Fibroblast of skin of left quadriceps (primary cell): ENCODE measurements at places on chromosomes 1 and 21.
A peak's percentile ranks its signal among the peaks of the same experiment; 100 is the strongest.

- no peak for DNase-seq
Measured at GRCh38 chr1:107454791-107455190, 314.0 kb downstream of the NTNG1 start.

- no peak for DNase-seq
Measured at GRCh38 chr1:48031676-48032075, 34.5 kb upstream of the TRABD2B start.

DNA sequence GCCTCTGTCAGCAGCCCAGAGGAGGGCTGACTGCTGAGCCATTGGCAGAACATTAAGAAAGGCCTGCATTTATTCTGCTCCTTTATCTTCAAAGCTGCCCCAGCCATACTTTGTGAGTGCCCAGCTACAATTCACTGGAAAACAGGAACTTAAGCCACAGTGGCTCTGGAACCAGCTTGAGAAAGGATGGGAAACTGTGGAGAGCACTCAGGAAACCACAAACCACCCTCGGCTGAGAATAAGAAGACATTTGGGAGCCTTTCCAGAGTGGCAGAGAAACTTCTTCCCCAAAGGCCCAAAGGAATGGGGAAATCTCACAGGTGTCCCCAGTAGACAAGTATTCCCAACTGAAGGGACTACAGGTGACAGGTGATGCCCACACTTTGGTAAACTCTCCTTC is 1.8 kb downstream of the LAMB3 start:
- DNase-seq, result no peak

- DNase-seq, result no peak
Measured at GRCh38 chr1:111370871-111371270, 56.7 kb downstream of the OVGP1 start.

- peak; percentile 53 for DNase-seq
Measured at GRCh38 chr1:21082073-21082472, 94.6 kb downstream of the EIF4G3 start.

- DNase-seq, result peak; percentile 40
Measured at GRCh38 chr1:156899956-156900718, 6.6 kb downstream of the PEAR1 start.

- no peak for DNase-seq
Measured at GRCh38 chr21:29431178-29431577, 132.5 kb downstream of the BACH1 start.

DNA sequence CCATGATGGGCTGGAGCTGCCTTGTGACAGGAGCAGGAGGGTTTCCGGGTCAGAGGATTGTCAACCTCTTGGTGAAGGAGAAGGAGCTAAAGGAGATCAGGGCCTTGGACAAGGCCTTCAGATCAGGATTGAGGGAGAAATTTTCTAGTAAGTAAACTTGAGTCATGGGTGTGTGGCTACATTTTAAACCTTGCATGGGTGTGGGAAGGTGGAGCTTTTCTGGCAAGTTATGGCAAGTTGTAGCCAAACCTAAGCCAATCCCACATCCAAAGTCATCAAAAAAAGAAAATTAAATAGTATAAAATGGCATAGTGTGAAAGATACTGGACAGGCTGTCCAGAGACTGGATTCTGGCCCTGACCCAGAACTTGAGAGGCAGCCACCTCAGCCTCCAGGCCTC is 39.8 kb upstream of the HSD3B1 start:
- DNase-seq, result no peak

GRCh38 chr1:64163970-64164369 is 39.5 kb upstream of the UBE2U start:
- no peak for DNase-seq

GRCh38 chr1:200362421-200362820 is 47.4 kb downstream of the ZNF281 start:
- no peak for DNase-seq

DNA sequence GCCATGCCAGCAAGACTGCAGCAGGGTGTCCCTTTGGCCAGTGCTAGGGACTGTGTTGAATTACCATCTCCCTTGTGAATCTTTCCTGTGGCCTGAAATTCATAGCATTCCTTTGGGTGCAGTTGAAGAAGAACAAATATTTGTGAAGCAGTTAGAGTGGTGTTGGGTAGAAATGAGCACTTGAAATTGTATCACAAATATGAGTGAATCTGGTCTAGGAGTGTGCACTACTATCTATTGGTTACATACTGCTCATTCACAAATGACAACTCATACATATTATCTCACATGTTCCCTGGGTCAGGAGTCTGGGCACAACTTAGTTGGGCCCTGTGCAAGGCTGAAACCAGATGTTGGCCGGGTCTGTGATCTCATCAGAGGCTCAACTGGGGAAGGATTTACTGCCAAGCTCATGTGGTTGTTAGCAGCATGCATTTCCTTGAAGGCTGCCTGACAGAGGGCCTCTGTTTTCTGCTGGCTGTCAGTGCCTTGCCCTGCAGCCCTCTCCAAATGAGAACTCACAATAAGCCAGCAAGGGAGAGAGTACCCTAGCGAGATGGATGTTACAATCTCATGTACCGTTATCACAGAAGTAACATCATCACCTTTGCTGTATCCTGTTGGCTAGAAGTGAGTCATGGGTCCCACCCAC is 23.8 kb downstream of the AJAP1 start:
- no peak for DNase-seq

DNA sequence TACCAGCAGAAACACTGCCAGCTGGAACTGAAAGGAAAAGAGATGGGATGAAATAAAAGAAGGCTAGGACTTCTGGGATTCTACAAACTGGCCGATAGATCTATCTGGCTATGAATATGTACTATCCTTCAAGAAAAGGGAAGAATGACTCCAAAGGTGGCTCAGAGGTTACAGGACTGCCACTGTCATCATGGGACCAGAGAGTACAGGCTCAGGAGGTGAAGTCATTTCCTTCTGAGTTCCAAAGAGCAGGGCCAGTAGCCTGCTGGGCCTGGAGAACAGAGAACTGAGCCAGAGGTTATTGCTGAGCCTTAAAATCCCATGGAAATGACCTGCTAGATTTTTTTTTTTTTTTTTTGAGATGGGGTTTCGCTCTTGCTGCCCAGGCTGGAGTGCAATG is 27.6 kb downstream of the ZNF496 start:
- DNase-seq, result no peak

DNA sequence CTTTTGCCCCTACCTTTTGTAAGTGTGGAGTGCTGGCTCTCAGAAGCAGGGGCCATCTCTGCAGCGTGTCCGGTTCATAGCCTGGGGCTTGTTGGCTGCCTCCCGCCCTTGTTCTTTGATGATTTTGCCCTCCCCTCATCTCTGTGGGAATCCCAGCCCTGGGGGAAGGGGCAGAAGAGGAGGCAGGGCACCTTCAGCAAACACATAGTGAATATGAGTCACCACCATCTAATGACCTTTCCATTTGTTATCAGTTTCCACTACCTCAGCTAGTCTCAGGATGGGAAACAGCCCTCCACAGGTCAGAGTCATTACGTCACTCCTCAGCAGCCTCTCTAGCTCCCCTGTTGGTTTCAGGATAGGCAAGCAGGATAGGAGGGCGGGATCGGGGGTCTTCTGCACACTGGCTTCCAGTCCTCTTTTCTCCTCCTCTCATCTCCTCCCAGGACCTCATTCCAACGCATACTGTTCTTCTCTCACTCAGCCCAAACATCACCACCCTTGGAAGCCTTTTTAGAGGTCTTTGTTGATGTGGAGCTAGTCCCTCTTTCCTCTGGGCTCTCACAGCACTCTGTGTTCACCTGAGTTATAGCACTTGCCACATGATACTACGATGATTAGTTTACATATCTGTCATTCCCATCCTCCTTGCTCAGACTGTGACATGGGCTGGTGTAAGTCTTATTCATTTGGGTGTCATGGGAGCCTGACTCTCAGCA is 15.8 kb downstream of the GADD45A start:
- DNase-seq, result no peak

- DNase-seq, result no peak
Measured at GRCh38 chr1:187257476-187257875, 428.7 kb downstream of the PLA2G4A start.

DNA sequence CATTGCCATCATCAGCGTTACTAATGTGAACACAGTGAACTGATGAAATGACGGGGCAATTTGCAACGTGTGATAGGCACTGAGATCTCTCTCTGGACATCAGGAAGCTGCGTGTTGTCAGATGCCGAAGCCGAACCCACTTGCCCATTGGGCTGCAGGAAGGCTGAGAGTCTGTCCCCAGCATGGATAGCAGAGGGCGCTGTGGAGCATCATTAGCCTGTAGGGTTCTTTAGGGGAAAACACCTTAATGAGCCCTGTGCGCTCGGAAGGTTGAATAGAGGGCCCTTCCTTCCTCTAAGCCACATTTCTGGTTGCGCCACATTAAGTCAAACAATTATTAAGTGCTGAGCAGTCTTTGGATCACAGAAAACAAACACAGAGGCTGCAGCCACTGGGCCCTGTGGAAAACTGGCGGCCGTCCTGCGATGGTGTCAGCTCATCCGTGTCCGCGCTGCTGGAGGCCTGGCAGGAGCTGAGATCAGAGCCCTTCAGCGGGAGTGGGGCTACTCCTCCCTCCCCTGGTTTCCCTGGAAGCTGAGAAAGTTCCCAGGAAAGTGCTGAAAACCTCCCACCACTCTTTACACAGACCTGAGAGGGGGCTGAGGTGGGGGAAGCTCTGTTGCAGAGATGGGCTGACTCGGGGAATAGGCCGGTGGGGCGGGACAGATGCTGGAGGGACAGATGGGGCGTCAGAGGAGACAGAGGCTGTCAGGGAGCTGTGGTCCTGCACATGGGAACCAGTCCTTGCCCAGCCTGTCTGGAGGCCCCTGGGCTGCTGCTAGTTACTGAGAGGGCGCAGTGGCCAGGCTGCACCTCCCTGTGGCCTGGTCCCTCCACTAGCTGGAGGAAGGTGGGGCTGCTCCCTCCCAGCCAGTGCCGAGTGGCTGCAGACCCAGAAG is 12.7 kb downstream of the TFF2 start:
- DNase-seq, result peak; percentile 3

DNA sequence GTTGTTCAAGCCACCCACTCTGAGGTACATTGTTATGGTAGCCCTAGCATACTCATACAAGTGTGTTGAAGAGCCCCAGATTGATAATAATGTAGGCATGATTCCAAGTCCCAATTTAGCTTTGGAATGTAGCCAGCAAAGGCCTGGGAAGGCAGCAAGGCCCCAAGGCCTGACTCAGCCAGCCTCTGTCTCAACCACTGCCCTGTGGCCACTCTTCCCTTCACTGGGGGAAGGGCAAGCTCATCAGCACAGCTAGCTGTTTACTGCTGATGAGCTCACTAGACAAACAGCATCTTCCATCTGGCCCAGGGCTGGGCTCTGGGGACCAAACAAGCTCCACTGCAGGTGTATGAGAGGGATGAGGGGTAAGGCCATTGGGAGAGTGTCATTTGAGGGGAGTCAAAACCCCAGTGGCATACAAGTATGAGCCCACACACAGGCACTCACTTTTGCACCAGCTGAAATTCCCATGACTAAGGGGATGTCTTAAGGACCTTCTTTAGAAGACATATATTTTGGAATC is 2.2 kb upstream of the IRF6 start:
- peak; percentile 68 for DNase-seq

- DNase-seq, result no peak
Measured at GRCh38 chr21:44636209-44637017, 743 bp upstream of the KRTAP10-10 start.
